ENCODE measurements at places on chromosomes 5 and 9. TPM values are rescaled to one million over a fixed set of nuclear protein-coding genes. Genes with fewer than 3 reads are reported as not detected.

Gene LEAP2
- total RNA-seq, result 3.8 TPM

- DNase-seq, result no peak
These were observed 160.4 kb downstream of the SPATA31D1 start for GRCh38 chr9:82148901-82149461.

Gene COL23A1
- total RNA-seq, result 0.27 TPM

Gene CTSV
- total RNA-seq, result 0.79 TPM

GRCh38 chr9:129242191-129242941 lies 64.3 kb upstream of the IER5L start:
- DNase-seq, result no peak

GRCh38 chr5:68754536-68754935 lies 339.3 kb upstream of the SLC30A5 start:
- DNase-seq, result no peak

DNA sequence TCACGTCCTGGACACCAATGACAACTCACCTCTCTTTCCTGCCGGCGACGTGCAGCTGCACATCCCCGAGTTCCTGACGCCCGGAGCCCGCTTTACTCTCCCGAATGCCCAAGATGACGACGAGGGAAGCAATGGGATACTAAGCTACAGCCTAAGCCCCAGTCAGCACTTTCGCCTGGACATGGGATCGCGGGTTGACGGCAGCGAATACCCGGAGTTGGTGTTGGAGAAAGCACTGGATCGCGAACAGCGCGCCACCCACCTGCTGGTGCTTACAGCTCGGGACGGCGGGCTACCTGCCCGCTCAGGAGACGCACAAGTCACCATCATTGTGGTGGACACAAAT lies 1.1 kb downstream of the PCDHAC1 start:
- DNase-seq, result no peak

- no peak for DNase-seq
These were observed 182.9 kb upstream of the TNC start for GRCh38 chr9:115300874-115301273.

DNA sequence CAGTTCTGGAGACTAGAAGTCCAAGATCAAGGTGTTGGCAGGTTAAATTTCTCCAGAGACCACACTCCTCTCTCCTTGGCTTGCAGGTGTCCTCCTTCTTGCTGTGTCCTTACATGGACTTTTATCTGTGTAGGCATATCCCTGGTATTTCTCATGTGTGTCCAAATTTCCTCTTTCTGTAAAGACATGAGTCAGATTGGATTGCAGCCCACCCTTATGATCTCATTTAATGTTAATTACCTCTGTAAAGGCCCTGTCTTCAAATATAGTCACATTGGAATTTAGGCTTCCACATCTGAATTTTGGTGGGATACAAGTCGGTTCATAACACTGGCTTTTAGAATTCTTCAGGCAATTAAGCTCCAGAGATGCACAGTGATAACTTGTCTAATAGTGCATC lies 322.2 kb upstream of the GRIA1 start:
- DNase-seq, result no peak

DNA sequence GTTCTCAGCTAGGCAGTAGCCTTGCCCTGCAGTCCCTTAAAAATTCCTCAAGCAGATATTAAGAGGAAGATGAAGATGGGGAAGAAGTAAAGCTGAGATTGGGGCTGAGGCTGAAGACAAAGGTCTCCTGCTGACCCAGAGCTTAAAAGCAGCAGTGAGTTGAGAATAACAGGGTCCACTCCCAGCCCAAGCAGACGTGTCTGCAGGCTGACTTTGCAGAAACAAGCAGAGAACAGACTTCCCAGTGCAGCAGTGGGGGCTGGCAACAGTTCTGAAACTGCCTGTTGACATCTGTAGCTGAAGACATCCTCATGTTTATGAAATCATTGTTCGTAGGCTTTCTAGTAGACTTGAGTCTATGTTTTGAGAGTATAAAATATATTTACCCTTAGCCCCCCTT lies 1.1 kb downstream of the CTXN3 start:
- no peak for DNase-seq

DNA sequence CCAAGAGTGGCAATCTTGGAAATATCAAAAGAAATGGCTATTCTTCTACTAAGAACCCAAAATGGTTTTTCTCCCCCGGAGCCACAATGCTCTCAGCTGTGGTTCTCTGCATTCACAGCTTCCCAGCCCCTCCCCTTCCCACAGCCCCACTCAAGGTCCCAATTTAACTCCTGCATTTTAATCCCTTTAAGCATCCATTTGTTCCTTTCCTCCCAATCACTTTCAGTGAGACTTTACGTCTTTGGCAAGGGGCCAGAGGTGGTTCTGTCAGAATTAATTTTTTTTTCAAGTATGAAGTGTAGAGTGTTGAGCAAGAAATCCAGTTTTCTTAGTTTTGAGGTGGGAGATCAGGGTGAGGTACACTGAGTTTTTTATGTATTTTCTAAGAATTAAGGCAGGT lies 256.9 kb downstream of the GLIS3 start:
- no peak for DNase-seq

- DNase-seq, result no peak
These were observed 7.7 kb upstream of the HAVCR2 start for GRCh38 chr5:157116483-157116954.

GRCh38 chr9:111147041-111147440 lies 108.8 kb upstream of the LPAR1 start:
- no peak for DNase-seq

- DNase-seq, result no peak
These were observed 128.9 kb downstream of the ADAMTS12 start for GRCh38 chr5:33762859-33763258.

DNA sequence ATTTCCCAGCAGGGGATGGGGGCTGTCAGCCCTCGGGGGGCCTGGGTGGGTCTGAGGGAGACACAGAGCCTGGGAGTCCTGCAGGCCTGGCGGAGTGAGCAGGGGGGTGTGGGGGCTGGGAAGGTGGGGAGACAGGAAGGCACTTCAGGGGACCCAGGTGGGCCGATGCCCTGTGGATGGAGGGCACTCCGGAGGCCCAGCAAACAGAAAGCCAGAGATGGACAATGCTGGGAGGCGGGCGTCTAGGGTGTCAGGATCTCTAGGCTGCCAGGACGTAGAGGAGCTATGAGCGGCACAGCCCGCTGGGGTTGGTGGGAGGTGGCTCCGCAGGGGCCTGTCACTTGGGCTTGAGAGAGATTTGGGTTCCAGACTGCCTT lies 87.6 kb upstream of the COL5A1 start:
- DNase-seq, result no peak
